ENCODE measurements at places on chromosomes 4 and X. TPM values are rescaled to one million over a fixed set of nuclear protein-coding genes. Genes with fewer than 3 reads are reported as not detected.

Gene GYPE
- not detected for polyA plus RNA-seq

DNA sequence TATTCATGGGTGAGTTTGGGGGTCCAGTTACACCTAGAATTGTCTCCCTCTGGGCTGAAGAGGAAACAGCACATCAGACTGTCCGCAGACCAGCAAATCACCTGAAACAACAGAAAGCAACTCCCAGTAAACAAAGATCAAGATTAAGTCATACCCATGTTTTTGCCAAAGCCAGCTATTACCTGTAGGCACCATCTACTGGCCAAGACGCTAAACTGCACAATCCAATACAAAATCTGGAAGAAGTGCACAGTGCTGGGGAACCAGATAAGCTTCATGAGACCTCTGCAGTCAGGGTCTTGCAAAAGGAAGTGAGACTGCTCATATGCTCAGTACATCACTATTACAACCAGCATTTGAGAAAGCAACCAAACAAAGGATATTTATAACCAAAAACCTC is 157.5 kb upstream of the ITM2A start:
- no peaks in the 10 kb centered on the region for H3K27me3 ChIP-seq
- H3K4me3 ChIP-seq, result no peak overlapping the region
- DNase-seq, result no peak
- H3K27ac ChIP-seq, result no peak overlapping the region
- no peaks in the 10 kb centered on the region for H3K36me3 ChIP-seq

DNA sequence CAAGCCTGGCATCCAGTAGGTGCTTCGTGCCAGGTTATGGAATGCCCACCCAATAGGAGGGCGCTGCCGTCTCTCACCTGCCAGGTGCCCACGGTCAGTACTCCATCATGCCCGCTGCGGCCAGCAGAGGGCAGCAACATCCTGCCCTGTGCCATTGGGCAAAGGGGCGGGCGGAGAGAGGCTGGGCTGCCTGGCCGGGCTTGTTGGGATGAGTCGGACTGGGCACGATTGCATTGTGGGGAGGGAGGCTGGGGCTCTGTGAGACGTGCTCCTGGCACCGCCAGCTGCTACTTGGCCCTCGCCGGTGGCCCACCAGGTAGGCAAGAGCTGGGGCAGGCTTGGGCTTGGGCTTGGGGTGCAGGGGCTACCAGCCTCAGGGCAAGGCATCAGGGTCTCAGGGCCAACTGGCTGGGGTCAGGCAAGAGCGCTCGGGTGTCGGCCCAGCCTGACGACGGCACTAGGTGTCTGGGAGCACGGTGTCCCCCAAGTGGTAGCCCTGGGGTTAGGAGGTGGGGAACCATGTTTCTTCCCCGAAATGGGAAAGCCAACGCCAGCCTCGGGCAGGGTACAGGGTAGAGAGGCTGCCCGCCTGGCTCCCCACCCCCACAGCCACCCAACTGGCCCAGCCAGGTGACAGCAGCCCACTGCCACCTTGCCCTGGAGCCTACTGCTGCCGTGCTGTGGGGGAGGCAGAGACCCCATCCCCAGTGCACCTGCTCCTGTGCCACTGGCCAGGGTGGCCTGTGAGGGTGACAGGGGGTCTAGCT is at the start of gene PLXNB3:
Gene PLXNB3, plus strand, starts transcription at position 261 of the 767 bp plus-strand sequence. CDS start 1,287 bp downstream, outside the sequence.
- no peaks in the 10 kb centered on the region for H3K27me3 ChIP-seq
- peak within 1 kb of the TSS; percentile 66 for H3K4me3 ChIP-seq
- DNase-seq, result peak; percentile 57
- peaks cover 37% of the 10 kb centered on the region for H3K4me1 ChIP-seq

DNA sequence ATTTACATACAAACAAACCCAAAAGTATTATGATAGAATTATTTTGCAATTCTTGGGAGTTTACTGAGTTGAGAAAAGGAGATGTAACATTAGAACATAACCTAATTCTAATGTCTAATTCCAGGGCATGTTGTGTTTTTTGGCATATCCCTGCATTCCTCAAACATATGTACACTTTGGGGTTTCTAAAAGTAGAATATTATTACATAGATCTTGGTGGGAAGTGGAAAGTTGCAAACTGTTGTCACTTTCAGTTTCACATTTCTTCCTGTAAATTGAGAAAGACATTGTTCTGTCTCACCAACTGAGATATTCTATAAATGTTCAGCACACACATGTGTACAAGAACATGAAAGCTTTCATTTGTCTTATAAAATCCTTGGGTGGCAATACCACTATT is 24.4 kb upstream of the GBA3 start:
- H3K4me3 ChIP-seq, result no peak overlapping the region
- DNase-seq, result no peak
- H3K27ac ChIP-seq, result no peak overlapping the region
- H3K36me3 ChIP-seq, result no peaks in the 10 kb centered on the region

DNA sequence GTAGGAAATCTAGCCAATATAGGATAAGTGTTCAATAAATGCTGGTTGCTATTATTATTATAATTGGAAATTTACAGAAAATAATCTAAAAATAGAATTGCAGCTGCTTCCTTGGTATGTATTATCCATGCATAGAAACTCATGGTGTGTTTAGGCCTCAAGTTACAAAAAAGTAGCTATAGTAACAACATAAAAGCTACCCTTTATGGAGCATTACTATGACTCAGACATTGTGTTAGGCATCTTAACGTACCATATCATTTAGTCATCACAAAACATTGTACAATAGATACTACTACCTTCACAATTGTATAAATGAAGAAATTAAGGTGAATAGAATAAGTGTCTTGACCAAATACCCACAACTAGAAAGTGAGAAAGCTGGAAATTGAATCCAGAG is 126.9 kb upstream of the NRK start:
- no peak overlapping the region for H3K4me3 ChIP-seq
- H3K36me3 ChIP-seq, result no peaks in the 10 kb centered on the region
- no peaks in the 10 kb centered on the region for H3K27me3 ChIP-seq

DNA sequence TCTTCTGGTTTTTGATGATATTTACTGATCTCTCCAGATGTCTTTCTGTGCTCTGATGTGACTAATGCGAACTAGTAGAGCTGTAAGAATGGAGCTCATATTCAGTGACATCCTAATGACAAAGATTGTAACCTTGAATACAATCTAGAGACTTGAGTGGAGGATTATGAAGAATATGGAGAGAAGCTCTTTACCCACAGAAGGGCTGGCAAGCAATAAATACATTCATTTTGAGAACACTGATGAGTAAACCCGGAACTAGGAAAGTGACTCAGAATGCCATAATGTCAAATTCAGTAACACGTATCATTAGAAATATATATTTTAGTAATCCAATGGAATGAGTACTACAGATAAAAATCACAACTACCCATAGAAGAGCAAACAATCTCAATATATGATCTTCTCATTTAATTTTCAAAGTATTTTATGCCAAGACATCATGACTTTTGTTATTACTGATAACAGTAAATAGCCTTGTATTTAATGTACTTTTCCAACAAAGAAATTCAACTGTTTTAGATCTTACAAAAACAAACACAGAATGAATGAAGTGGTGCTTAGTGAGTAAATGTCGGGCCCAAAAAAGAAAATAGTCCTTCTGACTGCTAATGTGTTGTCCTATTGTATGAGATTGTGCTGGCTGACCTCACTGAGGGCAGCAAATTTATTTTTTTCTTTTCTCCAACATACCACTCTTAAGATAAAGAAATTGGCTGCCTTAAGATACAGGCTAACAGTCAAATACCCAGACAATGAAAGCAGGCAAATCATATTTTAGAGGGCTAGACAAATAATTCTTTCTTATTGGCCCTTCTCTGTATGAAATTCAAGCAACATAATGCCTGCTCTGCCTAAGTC is 49.2 kb upstream of the HDAC8 start:
- no peak for DNase-seq
- no peaks in the 10 kb centered on the region for H3K27me3 ChIP-seq
- H3K4me1 ChIP-seq, result peaks cover 7% of the 10 kb centered on the region
- H3K36me3 ChIP-seq, result no peaks in the 10 kb centered on the region
- no peak overlapping the region for H3K27ac ChIP-seq
- H3K4me3 ChIP-seq, result no peak overlapping the region

DNA sequence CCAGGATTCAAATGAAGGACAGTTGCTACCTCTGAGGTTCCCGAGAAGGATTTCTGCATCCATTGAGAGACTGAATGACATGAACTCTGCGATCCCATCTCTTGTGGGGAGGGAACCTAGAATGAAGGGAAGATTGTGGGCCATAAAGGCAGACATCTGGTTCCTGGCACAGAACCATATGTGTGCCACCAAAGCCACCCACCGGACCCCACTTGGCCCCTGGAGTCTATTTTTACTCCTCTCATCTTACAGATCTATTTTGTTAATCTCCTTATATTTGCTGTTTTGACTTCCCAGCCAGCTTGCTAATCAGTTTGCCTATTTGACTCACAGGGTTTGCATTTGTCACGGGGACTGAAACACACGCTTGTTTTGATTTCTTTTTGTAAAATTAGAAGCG is 7.3 kb downstream of the SOD3 start:
- no peaks in the 10 kb centered on the region for H3K36me3 ChIP-seq
- no peak for DNase-seq
- H3K27me3 ChIP-seq, result peaks cover 21% of the 10 kb centered on the region
- H3K4me3 ChIP-seq, result no peak overlapping the region
- no peaks in the 10 kb centered on the region for H3K4me1 ChIP-seq
- no peak overlapping the region for H3K27ac ChIP-seq

DNA sequence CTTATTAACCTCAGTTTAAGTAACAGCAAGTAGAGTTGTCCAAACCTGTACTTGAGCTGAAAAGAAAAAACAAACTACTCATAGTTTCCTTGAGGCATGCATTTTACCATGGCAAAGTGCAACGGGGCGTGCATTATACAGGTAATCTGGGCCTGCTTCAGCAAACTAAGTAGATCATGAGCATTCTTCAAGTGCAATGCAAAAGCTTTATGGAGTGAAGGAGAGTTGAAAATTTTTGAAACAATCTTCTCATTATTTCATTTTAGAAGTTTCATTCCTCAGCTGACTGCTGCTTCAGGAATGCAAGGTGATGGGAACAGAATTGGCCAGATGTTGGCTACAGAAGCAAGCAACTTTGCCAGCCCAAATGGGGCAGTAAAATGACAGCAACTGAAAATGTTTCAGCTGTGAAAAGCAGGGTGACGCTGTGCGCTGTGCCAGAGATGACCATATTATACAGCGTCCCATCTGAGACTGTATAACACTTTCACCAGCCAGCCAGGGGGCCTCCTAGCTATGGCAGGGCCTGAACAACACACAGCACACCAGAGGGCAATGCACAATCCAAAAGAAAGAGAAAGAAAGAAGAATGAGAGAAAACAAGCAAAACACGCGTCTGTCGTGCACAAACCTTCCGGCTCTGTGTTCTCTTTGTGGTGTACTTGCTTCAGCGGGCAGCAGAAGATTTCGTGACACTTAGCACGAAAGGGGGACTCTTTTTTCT is 145.5 kb upstream of the FGF13 start:
- no peak for DNase-seq
- no peaks in the 10 kb centered on the region for H3K36me3 ChIP-seq
- no peak overlapping the region for H3K4me3 ChIP-seq
- H3K27me3 ChIP-seq, result no peaks in the 10 kb centered on the region
- H3K27ac ChIP-seq, result no peak overlapping the region
- no peaks in the 10 kb centered on the region for H3K4me1 ChIP-seq

DNA sequence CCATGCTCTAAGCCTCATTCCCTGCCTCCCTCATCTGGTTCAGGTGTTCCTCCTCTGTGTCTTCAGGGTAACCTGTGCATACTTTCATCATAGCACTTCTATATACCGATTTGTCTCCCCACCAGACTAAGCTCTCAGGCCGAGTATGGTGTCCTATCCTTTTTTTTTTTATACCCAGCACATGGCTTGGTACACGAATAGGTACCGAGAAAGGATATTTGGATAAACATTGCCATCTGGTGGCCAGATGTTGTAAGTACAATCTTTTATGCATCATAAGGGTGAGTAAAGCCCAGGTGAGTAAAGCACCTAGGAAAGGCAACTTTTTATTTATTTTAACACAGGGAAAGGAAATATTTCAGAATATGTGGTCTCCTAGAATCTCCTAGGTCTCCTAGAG is 68.4 kb downstream of the MID2 start:
- H3K4me3 ChIP-seq, result no peak overlapping the region
- H3K27ac ChIP-seq, result no peak overlapping the region
- H3K4me1 ChIP-seq, result no peaks in the 10 kb centered on the region
- H3K36me3 ChIP-seq, result no peaks in the 10 kb centered on the region
- DNase-seq, result peak; percentile 47
- H3K27me3 ChIP-seq, result no peaks in the 10 kb centered on the region

- no peak for DNase-seq
- no peaks in the 10 kb centered on the region for H3K27me3 ChIP-seq
- H3K4me3 ChIP-seq, result no peak overlapping the region
- H3K27ac ChIP-seq, result no peak overlapping the region
- no peaks in the 10 kb centered on the region for H3K4me1 ChIP-seq
- H3K36me3 ChIP-seq, result no peaks in the 10 kb centered on the region
These were observed 125.5 kb upstream of the ARMCX2 start for GRCh38 chrX:101785142-101785541.

Gene GPC3
- polyA plus RNA-seq, result 3,263 TPM

Gene PNMA6F
- polyA plus RNA-seq, result not detected

DNA sequence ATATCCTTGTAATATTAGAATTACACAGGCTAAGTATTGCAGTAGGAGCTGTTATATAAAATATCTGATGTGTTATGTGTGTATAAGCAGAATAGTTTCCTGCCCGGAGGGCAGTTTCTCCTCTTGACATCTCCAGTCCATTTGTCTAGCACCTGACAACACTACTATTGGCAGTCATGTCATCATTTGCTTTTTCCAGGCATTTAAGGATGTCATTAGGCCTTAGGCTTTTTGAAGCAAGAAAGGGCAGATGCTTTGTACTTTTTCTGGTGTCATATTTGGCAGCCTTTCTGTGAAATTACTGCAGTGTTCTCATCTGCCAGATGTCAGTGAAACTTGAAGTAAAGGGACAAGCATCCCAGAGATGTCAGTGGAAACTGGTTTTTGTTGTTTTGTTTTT is 2017.6 kb upstream of the IGFBP7 start:
- no peak overlapping the region for H3K27ac ChIP-seq
- H3K4me3 ChIP-seq, result no peak overlapping the region
- no peaks in the 10 kb centered on the region for H3K4me1 ChIP-seq

Gene IL2
- polyA plus RNA-seq, result not detected

DNA sequence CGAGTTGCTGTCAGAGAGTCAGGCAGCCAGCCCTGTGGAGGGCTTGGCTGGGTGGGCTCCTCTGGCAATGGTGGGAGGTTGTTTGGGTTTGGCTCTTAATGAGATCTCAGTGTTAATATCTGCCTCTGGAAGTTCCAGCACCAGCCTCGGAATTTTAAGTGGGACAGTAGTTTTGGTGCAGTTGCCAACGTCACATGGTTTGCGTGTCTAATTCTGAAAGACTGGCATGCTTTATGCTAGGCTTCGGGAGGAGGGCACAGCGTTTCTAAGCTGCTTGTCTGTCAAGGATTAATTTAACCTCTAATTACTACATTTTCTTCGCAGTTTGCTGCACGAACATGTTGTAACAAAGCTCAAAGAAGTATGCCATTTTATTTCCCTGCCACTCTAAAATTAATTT is 9.2 kb downstream of the MAMLD1 start:
- no peak overlapping the region for H3K4me3 ChIP-seq
- DNase-seq, result no peak
- H3K4me1 ChIP-seq, result no peaks in the 10 kb centered on the region
- H3K36me3 ChIP-seq, result no peaks in the 10 kb centered on the region
- H3K27ac ChIP-seq, result no peak overlapping the region
- H3K27me3 ChIP-seq, result no peaks in the 10 kb centered on the region

Gene PABPC1L2A
- polyA plus RNA-seq, result not detected

- no peak for DNase-seq
- no peak overlapping the region for H3K27ac ChIP-seq
- peaks cover 35% of the 10 kb centered on the region for H3K4me1 ChIP-seq
These were observed 361.1 kb upstream of the BOD1L1 start for GRCh38 chr4:13988353-13989305.
